Right cardiac atrium (tissue), 5 donors: ENCODE measurements at places on chromosomes 6 and 20. TPM values are rescaled to one million over a fixed set of nuclear protein-coding genes. Genes with fewer than 3 reads are reported as not detected.

ESR1 gene
- 0.70 TPM for polyA plus RNA-seq

BMP2 gene
- polyA plus RNA-seq: 1.9 TPM

TDRD6 gene
- 0.27 TPM for polyA plus RNA-seq

ELOVL4 gene
- polyA plus RNA-seq: 0.61 TPM

SLC22A2 gene
- 0.05 TPM for polyA plus RNA-seq

CARMIL1 gene
- 9.5 TPM for polyA plus RNA-seq

TFAP2A gene
- 0.57 TPM for polyA plus RNA-seq

DPPA5 gene
- not detected for polyA plus RNA-seq

VWA7 gene
- polyA plus RNA-seq: 3.2 TPM

RBM24 gene
- 177 TPM for polyA plus RNA-seq

HTR1B gene
- not detected for polyA plus RNA-seq

EBF4 gene
- polyA plus RNA-seq: 4.8 TPM

BTN1A1 gene
- not detected for polyA plus RNA-seq

PACSIN1 gene
- 14.0 TPM for polyA plus RNA-seq

NRSN1 gene
- polyA plus RNA-seq: 0.11 TPM

GRCh38 chr20:48295966-48296421, 510.7 kb upstream of the SULF2 start:
- DNase-seq: peak; percentile 39

DNA sequence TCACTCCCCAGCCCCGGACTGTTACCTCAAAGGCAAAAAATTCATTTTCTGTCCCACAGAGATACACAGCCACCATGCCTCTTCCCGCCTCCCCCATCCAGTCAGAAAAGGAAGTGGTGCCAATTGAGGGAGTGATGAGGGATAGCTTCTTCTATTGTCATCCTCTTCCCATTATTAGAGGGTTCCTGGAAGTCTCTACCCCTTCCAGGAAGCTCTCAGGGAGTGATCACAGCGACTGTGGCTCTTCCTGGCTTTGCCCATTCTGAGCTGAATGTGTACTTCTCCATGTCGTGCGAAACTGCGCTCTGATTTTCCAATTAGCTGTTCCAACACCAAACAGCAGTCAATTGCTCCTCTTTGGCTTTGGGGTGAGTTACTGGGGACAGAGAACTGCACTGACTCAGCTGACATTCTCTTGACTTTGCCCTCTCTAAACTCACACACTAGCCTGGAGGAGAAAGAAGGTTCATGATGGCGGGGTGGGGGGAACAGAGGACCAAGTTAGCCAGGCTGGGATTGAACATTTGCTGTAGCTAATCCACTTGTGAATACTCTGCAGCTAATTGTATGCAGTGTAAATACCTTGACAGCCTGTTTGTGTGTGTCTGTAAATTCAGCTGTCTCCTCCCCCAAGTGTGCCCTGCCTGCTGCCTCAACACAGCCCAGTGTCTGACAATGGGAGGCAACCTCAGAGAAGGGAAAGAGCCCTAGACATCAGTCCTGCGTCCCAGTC, 2.4 kb upstream of the MDGA1 start:
- DNase-seq: no peak

DNA sequence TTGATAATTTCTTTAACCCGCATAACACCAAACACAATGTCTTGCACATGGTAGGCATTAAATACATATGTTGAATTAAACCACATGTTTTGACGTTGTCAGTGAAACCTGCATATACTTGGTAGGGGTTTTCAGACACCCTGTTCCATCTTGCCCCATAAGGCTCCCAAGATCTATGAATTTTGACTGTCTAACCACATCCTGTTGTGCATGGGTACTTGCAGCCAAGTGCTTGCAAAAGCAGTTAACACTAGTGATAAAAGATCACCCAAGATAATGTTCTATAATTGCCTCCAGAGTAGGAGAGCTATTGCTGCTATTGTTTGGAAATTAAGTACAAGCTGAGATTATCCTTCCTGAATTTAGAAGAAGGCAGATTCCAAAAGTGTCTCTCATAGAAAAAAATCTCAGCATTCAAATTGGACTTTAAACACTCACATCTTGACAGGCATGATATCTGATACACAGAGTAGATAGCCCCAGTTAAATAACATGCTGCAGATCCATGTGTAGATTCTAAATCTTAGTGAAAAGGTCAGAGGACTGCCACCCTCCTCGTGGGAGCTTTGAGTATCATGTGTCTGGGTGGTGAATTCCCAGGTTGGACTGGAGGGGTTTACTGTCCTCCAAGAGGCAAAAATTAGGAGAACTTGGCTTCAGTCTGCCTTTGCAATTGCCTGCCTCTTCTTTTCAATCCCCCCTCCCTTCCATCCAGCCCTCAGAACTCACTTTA, 25.8 kb upstream of the CCN6 start:
- DNase-seq: no peak

DNA sequence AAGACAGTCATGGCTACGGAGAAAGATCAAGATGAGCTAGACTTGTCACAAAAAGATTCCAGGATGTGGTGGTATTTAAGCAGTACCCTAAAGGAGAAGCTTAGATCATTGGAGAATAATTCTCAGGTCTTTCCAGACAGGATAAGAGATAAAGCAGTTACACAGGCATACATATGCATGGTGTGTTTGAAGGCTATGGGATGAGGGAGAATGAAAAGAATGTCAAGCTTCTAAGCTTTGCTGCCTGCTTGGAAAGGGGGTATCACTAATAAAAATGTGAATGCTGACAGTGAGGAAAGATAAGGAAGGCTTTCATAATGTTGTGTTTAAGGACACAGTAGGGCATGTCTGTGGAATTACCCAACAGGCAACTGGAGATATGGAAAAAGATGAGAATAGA, 28.1 kb downstream of the RWDD2A start:
- no peak for DNase-seq

- DNase-seq: no peak
Measured at GRCh38 chr20:48912065-48912464, 9.4 kb upstream of the ARFGEF2 start.

- DNase-seq: no peak
Measured at GRCh38 chr6:37647765-37648085, 50.0 kb downstream of the MDGA1 start.

GRCh38 chr20:60138256-60139220, 180.3 kb downstream of the CDH26 start:
- peak; percentile 47 for DNase-seq

- DNase-seq: no peak
Measured at GRCh38 chr6:129749749-129750120, 39.8 kb upstream of the ARHGAP18 start.

DNA sequence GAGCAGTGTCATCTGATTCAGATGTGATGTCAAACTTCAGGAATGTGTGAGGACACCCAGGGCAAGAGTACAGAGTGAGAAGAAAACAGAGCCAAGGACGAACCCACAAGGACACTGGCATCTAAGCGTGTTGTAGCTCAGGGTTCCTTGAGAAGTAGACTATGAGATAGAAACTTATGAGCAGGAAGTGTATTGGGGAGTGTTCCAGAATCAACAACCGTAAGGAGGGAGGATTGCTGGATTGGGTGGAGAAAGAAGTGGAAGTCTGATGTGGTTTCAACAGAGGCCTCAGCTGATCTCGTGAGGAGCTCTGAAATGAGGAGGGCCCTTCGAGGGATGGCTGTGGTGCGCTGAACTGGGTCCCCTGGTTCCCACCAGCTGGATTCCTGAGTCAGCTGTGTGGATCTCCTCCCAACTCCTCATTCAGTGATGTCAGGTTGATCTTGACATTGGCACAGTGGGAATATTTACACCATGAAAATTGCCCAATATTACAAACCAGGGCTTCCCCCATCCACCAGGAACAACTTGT, 25.7 kb upstream of the IGF2R start:
- DNase-seq: no peak

GRCh38 chr6:118881440-118882313, 12.3 kb upstream of the ASF1A start:
- DNase-seq: no peak

GRCh38 chr6:84448331-84448730, 220.9 kb upstream of the CEP162 start:
- DNase-seq: no peak

DNA sequence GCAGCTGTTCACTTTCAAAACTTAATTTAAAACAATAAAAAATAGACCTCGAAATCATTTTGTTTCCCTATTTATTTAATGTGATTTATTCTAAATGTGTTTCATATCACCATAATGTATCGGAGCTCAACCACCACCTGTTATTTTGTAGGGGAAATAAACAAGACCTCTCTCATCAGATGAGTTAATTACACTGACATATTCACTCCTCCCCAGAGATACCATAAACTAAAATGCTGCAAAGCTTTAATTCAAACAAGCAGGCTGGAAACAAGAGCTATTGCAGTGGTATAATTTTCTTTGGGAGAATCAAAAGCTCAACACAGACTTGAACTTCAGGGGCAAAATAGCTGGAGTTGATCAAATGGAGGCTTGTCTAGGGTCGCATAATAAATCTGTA, 303.5 kb upstream of the TSHZ2 start:
- no peak for DNase-seq

GRCh38 chr20:25487975-25488374, 80.5 kb downstream of the GINS1 start:
- no peak for DNase-seq

- no peak for DNase-seq
Measured at GRCh38 chr6:169627736-169628607, 73.9 kb downstream of the WDR27 start.

DNA sequence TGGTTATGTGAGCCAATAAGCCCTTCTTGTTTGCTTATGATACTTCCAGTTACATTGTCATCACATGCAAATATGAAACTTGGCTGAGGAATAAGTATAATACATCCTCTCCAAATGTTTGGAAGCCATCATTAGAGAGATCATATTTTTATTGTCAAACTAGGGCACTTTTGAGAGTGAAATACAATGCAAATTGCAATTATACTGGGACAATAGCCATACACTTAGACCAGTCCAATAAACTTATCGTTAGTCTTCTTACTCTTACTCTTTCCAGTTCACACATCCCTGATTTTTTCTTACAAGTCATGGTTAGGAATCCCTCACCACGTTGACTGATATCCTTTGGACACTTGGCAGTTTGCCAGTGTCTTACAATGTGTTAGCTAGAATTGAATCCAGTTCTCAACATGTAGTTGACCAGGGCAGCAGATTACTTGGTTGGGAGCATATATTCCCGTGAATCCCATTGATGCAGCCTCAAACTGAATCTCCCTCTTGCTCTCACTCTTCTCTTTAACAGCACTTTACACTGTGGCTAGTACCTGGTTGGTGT, 519.7 kb upstream of the ID4 start:
- DNase-seq: no peak

- no peak for DNase-seq
Measured at GRCh38 chr6:18477301-18477941, 90.3 kb downstream of the RNF144B start.

DNA sequence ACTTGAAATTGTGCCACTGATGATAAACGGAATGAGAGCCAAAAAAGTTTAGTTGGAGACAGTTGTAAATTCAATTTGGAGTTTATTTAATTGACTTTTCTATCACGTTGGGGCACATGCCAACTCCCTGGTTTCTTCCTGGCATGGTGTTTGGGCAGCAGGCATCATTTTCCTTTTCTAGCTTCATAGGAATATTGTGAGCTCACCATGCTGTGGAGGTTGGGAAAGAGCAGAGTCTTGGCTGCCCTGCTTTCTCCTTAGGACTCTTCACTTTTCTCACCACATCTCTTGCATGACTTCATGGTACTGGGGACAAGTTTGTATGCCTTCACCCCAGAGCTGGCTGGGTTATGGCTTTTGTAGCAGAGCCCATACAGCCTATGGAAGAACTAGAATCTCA, 6.4 kb downstream of the SCAND1 start:
- DNase-seq: no peak

DNA sequence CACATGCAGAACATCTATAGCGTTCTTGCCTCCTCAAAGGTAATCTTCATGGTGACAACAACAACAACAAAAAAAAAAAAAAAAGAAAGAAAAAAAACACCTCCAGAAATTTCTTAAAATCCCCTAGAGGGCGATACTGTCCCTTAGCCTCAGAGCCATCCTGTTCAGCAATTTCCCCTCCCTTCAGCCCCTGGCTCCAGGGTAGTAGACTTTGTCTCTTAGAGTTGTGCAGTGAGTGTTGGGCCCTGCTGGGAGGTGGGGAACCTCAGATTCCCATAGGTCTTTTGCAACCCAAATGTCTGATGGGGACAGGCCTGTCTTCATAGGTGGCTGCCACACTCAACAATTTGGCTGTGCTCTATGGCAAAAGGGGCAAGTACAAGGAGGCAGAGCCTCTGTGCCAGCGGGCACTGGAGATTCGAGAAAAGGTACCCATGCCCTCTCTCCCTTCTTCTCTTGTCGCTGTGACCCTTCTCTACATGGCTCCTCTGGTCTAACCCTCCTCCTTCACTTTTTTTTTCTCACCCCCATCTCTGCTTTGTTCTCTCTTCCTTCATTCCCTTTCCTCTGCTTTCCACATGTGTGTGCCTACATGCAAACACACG, 6.0 kb upstream of the PTK7 start:
- DNase-seq: no peak

- DNase-seq: no peak
Measured at GRCh38 chr6:61949971-61950370, 336.1 kb downstream of the KHDRBS2 start.

DNA sequence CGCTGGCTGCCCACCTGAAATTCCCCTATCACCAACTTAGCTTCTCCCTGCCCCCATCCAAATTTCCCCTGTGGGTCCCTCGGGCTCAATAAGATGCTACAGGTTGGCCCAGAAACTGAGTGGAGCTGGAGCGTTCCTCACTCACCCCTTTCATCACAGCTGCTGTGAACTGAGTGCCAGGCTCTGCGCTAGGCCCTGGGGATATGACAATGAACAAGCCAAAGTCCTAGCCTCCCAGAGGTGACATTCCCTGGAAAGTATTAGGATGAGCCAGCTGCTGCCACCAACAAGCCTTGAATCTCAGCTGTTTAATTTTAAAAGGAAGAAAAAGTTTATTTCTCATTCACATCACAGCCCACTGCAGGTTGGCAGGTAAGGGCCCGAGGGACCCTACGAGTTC, 86.6 kb upstream of the EYA2 start:
- DNase-seq: no peak

DNA sequence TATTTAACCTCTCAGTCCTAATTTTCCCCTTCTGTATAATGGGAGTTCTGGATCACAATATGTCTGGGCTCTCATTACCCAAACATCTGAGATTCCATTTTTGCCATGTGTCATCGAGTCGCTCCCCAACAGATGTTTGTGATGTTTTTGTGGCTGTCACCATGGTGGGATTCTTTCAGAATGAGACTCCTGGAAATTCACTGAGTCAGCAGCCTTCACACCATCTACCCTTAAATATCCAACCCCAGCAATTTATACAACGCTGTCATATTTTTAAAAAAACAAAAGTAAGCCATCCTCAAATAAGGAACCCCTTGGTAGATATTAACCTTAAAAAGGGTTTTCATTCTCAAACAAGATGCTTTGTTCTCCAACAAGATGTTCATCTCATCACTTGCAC, 20.9 kb downstream of the NRSN1 start:
- DNase-seq: no peak
